Uterus (tissue), 4 donors: ENCODE measurements at places on chromosomes 1 and 21.
A peak's percentile ranks its signal among the peaks of the same experiment; 100 is the strongest.

DNA sequence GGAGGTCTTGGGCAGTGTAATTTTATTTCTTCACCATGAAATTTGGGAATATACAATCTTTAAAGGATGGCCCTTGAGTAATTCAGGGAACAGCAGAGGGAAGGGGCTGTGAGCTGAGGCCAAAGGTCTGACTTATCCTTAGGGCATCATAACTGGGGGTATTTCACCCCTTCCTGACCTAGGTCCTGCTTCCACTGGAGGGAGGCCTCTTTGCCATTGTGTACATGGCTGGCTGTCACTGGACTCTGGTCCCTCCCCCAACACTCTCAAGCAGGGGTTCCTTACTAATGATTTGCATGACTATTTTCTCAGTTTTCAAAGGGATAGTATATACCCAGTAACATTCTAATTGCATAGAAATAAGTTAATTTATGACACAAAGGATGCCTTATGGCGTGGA, 7.2 kb upstream of the PSRC1 start:
- DNase-seq = no peak

- DNase-seq = no peak
Measured at GRCh38 chr1:204468206-204468605, 26.4 kb downstream of the PIK3C2B start.

- DNase-seq = peak; percentile 25
Measured at GRCh38 chr1:182340233-182341058, 51.1 kb downstream of the GLUL start.

GRCh38 chr1:205719762-205720161, 30.2 kb downstream of the NUCKS1 start:
- DNase-seq = no peak

DNA sequence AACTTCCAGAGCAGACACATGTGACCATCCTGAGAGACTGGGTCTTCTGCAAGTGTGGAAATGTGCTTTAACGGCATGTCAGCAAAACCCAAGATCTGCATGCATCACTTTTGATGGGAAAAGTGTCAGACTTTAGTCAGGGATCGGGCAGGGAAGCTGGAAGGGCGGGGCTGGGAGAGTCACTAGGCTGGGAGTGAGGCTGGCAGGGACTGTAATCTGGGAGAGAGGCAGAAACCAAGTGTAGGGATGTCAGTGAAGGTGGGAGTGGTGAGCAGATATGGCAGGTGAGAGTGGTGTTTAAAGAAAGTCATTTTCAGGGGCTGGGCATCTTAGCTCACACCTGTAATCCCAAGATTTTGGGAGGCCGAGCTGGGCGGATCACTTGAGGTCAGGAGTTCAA, 11.3 kb downstream of the CDA start:
- no peak for DNase-seq

- no peak for DNase-seq
Measured at GRCh38 chr1:53971718-53972117, 25.6 kb downstream of the LRRC42 start.

DNA sequence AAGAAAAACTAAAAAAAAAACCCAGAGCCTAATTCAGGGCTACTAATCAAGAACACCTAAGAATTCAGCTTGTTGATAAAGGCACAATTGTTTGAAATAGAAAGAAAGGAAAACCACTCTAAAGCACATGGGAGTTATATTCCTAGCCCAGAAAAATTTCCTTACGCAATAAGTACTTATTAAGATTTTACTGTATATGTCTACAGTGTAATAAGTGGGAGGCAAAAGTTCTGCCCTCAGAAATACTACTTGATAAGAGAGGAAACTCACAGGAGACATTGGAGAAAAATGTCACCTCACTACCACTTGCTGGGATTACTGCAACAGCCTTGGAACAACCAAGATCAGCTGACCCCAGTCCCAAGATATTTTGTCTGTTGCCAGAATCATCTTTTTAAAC, 66.1 kb downstream of the IARS2 start:
- no peak for DNase-seq

GRCh38 chr1:40774266-40774998, 9.2 kb upstream of the KCNQ4 start:
- peak; percentile 64 for DNase-seq

GRCh38 chr1:57040811-57041210, 75.0 kb upstream of the C8B start:
- DNase-seq = no peak

DNA sequence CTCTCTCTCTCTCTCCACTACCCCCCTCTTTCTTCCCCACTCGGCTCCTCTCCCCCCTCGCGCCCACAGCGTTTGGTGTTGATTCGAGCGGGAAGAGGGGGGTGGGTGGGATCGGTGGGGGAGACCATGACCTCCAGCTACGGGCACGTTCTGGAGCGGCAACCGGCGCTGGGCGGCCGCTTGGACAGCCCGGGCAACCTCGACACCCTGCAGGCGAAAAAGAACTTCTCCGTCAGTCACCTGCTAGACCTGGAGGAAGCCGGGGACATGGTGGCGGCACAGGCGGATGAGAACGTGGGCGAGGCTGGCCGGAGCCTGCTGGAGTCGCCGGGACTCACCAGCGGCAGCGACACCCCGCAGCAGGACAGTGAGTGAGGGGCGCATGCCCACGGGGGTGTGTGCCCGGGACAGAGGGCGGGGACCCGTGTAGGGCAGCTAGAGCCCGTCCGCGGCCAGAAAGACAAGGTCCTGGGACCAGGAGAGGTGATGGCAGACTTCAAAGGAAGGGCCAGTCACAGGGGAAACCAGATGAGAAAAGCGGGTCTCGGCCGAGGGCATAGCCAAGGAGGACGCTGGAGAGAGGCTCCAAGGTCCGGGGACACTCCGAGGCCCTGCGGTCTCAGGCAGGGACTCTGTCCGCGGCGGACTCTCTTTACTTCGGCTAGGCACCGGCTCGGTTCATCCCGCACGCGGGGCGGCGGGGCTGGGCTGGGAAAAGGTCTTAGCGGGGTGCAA, at the start of gene PRRX1:
PRRX1 (plus strand) TSS at position 39 of the 735 bp plus-strand sequence; CDS start at position 127, 88 bp downstream.
- peak; percentile 59 for DNase-seq

DNA sequence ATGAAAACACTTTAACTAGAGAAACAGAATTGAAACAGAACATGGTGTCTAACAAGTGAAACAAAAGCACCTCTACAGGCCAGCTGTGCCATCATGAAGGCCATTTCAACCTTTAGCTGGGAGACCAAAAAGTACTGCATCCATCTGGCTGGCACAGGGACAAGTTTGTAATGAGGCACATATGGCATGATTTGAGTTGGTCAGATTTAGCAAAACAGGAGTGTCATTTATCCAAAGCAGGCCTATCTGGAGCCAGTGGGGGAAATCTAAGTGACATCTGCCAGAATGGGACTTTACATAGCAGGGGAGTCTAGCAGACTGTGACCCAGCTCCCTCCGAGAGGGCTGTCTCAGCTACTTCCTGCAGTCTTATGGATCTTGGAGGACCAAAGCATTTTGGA, 51.9 kb downstream of the DNTTIP2 start:
- DNase-seq = no peak

DNA sequence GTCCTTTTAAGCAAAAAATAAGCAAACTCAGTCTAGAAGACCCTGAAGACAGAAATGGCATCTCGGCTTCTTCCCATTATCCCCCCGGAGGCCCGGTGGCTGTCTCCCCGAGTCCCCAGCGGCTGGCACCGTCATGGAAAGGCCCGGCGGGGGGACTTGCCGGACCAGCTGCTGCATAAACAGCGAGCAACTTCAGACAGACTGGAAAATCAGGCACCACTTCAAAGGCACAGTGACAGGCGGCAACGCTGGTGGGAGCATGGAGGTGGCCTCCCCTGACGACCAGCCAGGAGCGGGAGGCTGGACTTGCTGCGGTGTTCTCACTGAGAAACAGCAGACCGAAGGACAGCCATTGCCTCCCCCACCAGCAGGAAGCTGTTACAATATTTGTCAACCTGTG, 18.4 kb upstream of the C1QA start:
- no peak for DNase-seq

DNA sequence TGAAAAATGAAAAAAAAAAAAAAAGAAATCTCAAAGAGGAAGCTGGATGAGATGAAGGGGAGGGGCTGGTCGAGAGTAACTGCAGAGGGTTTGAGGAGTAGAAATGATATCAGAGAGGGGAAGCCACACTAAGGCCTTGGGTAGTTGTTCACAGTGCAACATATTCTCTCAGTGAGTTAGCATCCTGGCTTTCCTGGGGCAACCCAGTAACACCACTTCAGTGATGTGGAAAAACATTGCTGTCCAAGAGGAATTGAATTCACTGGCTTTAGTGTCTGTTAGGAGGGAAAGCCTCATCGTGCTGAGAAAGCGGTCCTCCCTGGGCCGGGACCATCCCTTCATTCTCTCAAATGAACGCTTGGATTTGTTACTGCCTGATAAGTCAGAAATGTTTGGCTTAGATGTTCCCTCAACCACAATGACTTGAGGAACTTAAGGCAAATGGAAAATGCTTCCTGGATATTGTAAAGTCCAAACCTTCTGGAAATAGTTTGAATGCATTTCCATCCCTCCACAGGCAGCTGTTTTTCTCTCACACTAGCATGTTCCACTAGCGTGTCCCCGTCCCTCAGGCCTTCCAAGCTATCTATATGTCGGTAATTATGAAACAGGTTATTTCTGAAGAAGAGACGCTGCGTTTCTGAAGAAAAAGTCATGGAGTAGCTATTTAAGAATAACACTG, 12.2 kb downstream of the TGFB2 start:
- no peak for DNase-seq

- no peak for DNase-seq
Measured at GRCh38 chr1:9737057-9737456, 85.5 kb downstream of the PIK3CD start.

- no peak for DNase-seq
Measured at GRCh38 chr21:39661121-39661520, 48.4 kb downstream of the B3GALT5 start.

DNA sequence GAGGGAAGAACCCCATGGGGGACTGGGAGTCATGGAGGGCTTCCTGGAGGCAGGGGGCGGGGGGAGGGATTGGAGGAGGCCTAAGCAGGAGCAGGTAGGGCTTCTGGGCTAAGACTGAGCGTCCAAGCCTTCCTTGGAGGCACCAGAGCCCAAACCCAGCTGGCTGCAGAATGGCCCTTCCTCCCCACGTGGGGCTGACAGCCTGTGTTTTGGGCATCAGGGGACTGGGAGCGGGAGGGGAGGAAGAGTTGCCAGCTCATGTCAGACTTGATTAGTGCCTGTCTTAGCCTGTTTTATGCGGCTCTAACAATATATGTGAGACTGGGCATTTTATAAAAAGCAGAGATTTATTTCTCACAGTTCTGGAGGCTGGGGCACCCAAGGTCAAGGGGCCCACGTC, 38.9 kb downstream of the AJAP1 start:
- no peak for DNase-seq

- DNase-seq = no peak
Measured at GRCh38 chr1:106290805-106291501, 765.5 kb upstream of the PRMT6 start.

GRCh38 chr1:27527890-27528817, 38.2 kb upstream of the WASF2 start:
- DNase-seq = peak; percentile 66

GRCh38 chr1:153882296-153882912, 40.4 kb downstream of the GATAD2B start:
- no peak for DNase-seq

GRCh38 chr1:183470147-183470960, 1.9 kb upstream of the SMG7 start:
- DNase-seq = peak; percentile 79

GRCh38 chr21:44572959-44573583, 458 bp upstream of the KRTAP10-4 start:
- DNase-seq = no peak

GRCh38 chr1:161216945-161217712, 2.0 kb downstream of the FCER1G start:
- no peak for DNase-seq

GRCh38 chr1:221839782-221840395, 98.0 kb upstream of the DUSP10 start:
- no peak for DNase-seq
